ENCODE measurements at places on chromosomes 16 and 17. TPM values are rescaled to one million over a fixed set of nuclear protein-coding genes. Genes with fewer than 3 reads are reported as not detected.

The ITGAX gene
- total RNA-seq = not detected

The GGA3 gene
- total RNA-seq = 61.2 TPM

The KRTAP4-5 gene
- total RNA-seq = not detected

The GPRC5B gene
- 31.3 TPM for total RNA-seq

The UMOD gene
- total RNA-seq = not detected

The DHRS11 gene
- 14.9 TPM for total RNA-seq

The TEKT5 gene
- 1.1 TPM for total RNA-seq

The KRTAP4-3 gene
- not detected for total RNA-seq

The MARVELD3 gene
- total RNA-seq = 16.4 TPM

The RGS9 gene
- 9.9 TPM for total RNA-seq

The CRYBA1 gene
- not detected for total RNA-seq

The SERPINF2 gene
- 0.44 TPM for total RNA-seq

The HOXB8 gene
- 82.4 TPM for total RNA-seq

Measured in mesothelial cell of epicardium (in vitro differentiated cells).